ENCODE measurements at places on chromosomes 11 and 22. TPM values are rescaled to one million over a fixed set of nuclear protein-coding genes. Genes with fewer than 3 reads are reported as not detected.

- no peak for DNase-seq
Measured at GRCh38 chr11:116910378-116910777, 73.0 kb upstream of the APOA1 start.

FAM111A gene
- polyA plus RNA-seq = 19.7 TPM

DNA sequence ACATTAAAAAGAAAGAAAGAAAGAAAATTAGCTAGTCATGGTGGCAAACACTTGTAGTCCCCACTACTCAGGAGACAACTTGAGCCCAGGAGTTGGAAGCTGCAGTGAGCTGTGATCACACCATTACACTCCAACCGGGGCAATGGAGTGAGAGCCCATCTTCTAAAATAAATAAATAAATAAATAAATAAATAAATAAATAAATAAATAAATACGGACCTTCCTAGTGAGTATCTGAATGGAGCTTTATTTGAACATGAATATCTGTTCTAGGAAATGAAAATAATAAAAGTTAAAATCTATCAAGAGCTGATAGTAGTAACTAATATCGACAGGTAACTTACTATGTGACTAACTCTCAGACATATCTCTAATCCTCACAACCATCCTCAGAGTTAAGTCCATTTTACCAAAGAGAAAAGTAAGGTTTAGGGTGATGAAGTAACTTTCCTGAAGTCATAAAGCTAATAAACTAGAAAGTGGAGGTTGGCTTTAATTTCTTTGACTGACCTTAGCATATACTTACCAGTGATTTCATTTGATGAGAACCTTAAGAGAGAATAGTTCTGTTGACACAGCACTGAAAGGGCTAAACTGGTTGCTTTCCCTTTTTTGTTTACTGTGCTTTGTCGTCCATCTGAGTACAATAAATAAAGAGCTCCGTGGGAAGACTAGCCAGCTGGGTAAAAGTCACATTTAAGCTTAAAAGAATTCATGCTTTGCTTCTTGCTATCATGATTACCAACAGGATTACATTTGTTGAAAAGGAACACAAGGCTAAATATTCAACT lies 22.4 kb downstream of the ENTHD1 start:
- DNase-seq = no peak

GRCh38 chr11:82003671-82004515 lies 729.8 kb downstream of the FAM181B start:
- no peak for DNase-seq
